H1 (cell line): ENCODE measurements at places on chromosomes 1 and 21.

DNA sequence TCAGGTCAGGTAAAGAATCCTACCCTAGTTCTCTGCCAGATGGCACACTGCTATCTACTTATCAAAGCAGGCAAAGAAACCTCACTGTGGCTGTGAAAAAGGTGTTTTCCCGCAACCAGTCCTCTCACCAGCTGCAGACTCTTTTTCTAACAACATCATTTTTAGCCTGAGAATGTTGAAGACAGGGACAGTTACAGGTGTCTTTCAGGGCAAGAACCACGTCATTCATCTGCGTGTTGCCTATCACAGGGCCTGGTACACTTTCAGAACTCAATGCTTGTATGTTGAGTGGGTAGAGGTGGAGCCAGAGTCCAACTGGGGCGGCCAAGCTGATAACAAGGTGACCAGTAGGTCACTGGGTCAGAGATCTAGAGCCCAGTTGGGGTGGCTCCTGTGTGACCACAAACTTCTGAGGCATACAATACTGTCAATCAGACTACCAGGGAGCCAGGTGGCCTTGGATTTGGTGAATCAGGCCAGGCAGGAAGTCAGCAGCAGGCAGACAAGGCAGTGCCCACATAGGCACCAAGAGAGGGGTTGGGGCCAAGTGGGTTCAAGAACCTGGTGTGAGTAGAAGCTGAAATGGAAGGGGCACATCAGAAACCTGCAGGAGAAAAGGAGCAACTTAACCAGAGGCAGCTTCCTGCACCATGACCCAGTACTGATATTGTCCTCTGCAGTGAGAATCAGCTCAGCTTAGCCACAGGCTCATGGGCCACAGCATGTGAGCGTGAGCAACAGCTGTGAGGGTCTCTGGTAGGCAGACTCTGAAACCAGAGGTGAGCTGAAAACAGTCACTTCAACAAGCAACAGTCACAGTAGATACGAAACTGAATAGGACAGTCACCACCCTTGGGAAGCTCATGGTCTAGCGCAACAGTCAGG, 123.6 kb downstream of the DTL start:
- no peak for DNase-seq
- no peak overlapping the region for H3K27ac ChIP-seq
- no peaks in the 10 kb centered on the region for H3K27me3 ChIP-seq
- no peaks in the 10 kb centered on the region for H3K36me3 ChIP-seq

DNA sequence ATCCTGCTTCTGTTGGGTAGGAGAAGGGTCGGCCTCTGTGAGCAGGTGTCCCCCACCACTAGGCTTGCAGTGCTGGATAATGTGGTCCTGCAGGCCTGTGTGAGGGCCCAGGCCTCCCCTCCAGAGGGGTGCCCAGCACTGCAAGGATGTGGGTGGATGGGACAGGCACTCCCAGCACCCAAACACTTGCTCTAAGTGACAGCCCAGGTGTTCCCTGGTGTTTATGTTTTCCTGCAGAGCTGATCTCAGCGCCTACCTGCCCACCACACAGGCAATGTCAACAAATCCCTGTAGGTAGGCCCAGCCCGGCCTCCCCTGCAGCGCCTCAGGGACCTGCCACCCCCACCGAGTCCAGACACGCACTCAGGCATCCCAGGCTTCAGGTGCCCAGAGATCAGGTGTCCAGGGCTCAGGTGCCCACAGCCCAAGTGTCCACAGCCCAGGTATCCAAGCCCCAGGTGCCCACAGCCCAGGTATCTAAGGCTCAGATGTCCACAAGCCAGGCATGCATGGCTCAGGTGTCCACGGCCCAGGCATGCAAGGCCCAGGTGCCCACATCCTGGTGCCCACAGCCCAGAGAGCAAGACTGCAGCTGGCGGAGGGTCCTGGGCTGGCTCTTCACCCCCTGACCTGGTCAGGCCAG, 59.2 kb downstream of the WNT9A start:
- no peaks in the 10 kb centered on the region; the same call in 1 of the 2 replicates for H3K27me3 ChIP-seq
- DNase-seq: peak; percentile 44
- peak overlapping the region; percentile 72; the same call in 1 of the 2 replicates for H3K4me3 ChIP-seq

DNA sequence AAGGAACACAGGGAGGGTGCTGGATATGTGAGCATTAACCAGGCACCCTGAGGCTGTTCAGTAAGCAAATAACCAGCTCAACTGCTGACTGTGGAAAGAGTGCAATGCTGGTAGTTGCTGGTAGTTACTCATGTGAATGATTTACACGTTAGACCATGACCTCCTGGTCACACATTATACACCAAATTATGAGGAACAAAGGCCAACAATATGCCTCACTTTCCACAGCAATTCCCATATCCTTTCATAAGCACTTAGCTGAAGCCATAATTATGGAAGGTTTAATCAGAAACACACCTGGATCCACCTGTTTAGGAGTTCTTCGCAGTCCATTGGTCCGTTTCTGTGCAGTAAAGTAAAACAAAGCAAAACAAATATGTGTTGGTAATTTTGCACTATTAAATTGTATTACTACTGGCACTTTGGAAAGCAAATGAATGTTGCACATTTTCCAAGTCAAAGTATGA, 281.8 kb downstream of the VAV3 start:
- no peak overlapping the region for H3K4me3 ChIP-seq
- H3K27me3 ChIP-seq: no peaks in the 10 kb centered on the region
- DNase-seq: no peak
- H3K27ac ChIP-seq: no peak overlapping the region
- no peaks in the 10 kb centered on the region; the same call in 1 of the 2 replicates for H3K4me1 ChIP-seq

DNA sequence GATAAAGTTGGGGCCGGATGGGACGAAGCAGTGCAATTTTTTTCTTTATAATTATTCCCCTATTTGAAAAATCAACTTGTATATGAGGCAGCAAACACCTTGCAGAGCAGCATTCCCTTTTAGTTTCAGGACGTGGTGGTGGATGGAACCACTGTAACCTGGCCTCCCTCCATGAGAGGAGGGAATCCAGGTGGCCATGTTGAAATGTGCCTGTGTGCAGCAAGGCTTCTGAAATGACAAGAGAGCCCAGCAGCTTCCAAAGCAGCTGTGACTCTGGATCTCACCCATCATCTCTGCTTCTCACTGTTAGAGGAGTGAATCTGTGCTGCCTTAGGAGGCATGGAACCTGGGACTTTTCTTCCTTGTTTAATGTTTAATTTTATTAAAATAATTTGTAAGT, 42.3 kb downstream of the NFIA start:
- no peaks in the 10 kb centered on the region; the same call in 1 of the 2 replicates for H3K4me1 ChIP-seq
- H3K36me3 ChIP-seq: no peaks in the 10 kb centered on the region
- DNase-seq: no peak
- no peak overlapping the region for H3K4me3 ChIP-seq
- H3K27ac ChIP-seq: no peak overlapping the region
- H3K27me3 ChIP-seq: no peaks in the 10 kb centered on the region

GRCh38 chr1:110170766-110171733, 20.8 kb downstream of the SLC6A17 start:
- no peak overlapping the region for H3K4me3 ChIP-seq
- DNase-seq: no peak
- H3K36me3 ChIP-seq: no peaks in the 10 kb centered on the region
- no peaks in the 10 kb centered on the region for H3K27me3 ChIP-seq
- H3K4me1 ChIP-seq: no peaks in the 10 kb centered on the region; the same call in 1 of the 2 replicates

GRCh38 chr1:24540051-24540905, 15.6 kb upstream of the NCMAP start:
- no peaks in the 10 kb centered on the region for H3K27me3 ChIP-seq
- H3K4me3 ChIP-seq: no peak overlapping the region
- H3K27ac ChIP-seq: no peak overlapping the region
- DNase-seq: no peak
- H3K36me3 ChIP-seq: no peaks in the 10 kb centered on the region
- H3K4me1 ChIP-seq: no peaks in the 10 kb centered on the region
